ENCODE measurements at places on chromosomes 1 and 21.

DNA sequence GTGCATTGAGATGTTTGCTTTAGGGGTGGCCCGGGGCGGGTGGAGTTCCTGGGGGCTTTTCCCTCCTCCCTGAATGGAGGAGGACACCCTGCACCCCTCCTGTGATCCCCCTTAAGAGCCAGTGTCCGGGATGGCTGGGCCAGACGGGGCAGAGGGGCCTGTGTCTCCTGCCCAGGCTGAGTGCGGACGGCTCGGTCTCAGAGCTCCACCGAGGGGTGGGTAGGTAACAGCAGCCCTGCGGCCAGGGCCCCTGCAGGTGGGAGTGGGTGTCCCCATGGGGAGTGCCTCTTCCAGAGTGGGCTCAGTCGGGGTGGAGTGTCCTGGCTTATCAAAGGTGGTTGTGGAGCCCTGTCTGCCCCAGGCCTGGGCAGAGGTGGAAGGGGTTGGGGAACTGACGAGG is 23.1 kb downstream of the TP73 start:
- no peak for DNase-seq

DNA sequence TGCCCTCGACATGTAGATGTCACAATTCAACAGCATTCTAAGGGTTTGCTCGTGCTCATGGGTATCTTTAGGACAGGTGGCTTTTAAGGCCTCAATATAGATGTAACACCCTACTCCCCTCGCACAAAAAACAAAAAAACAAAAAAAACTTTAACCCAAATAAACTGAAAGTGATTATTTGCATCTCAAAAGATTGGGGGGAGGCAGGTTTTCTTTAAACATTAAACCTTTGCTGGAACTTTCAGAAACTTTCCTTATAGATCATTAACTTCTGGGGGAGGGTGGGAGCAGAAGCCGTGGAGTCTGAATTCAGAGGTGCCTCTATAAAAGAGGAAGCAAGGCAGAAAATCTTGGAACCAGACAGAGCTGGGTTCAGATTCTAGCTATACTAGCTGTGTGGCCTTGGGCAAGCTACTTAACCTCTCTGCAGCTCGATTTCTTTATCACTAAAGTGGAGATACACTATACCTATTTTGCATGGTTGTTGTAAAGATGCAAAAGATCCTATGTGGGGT is 3.2 kb upstream of the KIAA1614 start:
- DNase-seq = no peak

GRCh38 chr1:58927722-58928085 is 143.9 kb upstream of the JUN start:
- no peak for DNase-seq

DNA sequence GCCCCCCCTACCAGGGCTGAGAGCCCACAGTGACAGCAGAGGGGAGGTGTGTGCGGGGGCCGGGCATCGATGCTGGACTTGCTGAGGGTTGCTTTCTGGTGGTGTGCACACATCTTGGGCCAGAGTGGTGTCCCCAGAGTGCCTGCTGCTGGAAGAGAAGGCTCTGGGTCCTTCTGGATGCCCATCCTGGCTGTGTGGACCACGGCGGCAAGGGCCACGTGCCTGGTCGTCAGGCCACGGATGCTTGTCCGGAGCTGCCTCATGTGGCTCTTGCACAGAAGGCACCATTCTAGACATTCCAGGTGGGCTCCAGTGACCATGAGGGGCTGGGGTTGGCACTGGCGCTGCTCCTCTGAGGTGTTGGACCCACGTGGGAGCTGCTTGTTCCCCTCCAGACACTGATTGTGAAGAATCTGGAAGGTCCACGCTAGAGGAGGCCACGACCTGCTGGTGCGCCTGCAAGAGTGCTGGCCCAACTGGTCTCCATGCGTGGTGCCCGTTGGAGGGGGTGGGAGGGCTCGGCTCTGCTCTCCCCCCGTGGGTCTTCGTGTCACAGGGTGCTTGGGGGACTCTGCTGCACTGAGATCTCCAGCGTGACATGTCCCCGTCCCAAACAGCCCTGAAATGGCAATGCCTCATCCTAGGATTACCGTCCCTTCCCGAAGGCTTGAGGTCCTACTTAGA is 25.8 kb downstream of the SKI start:
- DNase-seq = no peak

DNA sequence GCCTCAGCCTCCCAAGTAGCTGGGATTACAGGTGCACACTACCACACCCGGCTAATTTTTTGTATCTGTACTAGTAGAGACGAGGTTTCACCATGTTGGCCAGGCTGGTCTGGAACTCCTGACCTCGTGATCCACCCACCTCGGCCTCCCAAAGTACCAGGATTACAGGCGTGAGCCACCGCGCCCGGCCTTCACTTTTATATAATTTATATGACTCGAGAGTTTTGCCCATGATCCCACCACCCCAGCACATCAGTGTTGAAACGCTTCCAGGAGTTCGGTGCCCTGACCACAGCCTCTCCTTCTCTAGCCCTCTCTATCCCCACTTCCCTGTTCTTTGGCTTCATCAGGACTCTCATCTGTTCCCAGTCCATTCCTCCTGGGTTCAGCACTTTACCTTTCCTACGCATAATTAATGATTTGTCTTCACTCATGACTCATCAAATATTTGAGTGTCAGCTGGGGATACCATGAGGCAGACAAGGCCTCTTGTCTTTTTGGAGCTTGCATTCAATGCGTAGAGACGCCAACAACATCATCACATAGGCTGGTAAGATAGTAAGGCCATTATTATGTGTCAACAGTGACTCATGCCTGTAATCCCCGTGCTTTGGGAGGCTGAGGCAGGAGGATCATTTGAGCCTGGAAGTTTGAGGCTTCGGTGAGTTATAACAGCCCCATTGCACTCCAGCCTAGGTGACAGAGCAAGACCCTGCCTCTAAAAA is 1.4 kb downstream of the PMF1 start:
- no peak for DNase-seq

DNA sequence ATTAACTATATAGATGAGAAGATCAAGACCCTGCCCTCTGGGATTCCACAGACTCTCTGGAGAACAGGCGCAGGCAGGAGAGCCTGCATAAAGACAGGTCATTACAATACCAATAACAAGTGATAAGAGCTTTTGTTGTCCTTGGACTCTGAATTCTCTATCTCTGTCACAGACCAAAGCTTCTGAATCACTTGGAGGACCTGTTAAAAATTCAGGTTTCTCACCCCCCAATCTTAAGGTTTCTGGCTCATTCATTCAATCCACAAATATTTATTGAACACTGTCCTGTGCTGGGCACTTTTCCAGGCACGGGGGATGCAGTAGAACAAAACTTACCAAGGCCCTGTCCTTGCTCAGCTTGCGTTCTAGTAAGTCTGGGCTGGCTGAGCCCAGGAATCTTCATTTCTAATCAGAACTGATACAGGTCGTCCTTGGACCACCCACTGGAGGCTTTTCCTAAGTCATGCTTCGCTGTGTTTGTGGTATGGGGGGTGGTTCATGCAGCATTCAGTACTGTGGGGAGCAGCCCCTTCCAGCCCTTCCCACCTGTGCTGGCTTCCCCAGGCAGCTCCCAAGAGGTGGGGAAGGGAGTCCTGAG is 1.4 kb downstream of the EFNA4 start:
- no peak for DNase-seq

- DNase-seq = no peak
Measured at GRCh38 chr1:25756215-25756614, 43.8 kb upstream of the SELENON start.

- DNase-seq = no peak
Measured at GRCh38 chr1:36137776-36138175, 11.5 kb downstream of the TRAPPC3 start.

DNA sequence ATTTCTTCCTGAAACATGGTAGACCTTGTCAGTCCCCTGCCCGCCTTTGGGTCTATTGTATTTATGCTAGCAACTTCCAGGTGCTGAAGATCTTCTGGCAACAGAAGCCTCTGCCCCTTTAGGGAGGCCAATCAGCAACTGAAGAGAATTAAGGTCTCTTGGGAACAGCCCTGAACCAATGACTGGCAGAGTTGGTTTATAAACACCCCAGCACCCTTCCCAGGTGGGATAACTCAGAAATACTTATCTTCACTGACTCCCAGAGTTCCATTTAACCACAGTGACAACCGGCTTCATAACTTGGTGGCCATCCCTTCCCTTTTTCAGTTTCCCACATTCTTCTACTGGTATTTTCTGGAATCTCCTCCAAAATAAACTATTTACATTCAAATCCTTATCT is 27.2 kb upstream of the TMCO1 start:
- no peak for DNase-seq

GRCh38 chr1:32592943-32593342 is 53.7 kb downstream of the ZBTB8A start:
- no peak for DNase-seq

DNA sequence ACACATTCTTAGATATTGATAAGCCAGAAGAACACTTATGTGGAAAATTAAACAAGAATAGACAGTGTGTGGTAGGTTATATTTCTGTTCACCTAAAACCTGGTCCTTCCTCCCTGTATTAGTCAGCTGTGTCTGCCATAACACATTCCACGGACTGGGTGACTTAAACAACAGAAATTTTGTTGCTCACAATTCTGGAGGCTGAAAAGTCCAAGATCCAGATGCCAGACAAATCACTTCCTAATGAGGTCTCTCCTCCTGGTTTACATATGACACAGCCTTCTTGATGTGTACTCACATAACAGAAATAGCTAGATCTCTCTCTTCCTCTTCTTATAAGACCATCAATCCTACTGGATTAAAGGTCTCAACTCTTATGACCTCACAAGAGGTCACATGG is 25.7 kb downstream of the JMJD4 start:
- no peak for DNase-seq

DNA sequence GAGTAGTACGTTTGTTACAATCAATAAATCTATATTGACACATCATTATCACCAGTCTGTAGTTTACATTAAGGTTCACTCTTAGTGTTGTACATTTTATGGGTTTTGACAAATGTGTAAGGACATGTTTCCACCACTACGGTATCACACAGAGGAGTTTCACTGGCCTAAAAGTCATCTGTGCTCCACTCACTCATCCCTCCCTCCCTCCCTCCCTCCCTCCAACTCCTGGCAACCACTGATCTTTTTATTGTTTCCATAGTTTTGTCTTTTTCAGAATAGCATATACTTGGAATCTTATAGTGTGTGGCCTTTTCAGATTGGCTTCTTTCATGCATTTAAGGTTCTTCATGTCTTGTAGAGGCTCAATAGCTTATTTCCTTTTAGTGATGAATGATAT is 44.1 kb upstream of the RHOU start:
- DNase-seq = no peak

DNA sequence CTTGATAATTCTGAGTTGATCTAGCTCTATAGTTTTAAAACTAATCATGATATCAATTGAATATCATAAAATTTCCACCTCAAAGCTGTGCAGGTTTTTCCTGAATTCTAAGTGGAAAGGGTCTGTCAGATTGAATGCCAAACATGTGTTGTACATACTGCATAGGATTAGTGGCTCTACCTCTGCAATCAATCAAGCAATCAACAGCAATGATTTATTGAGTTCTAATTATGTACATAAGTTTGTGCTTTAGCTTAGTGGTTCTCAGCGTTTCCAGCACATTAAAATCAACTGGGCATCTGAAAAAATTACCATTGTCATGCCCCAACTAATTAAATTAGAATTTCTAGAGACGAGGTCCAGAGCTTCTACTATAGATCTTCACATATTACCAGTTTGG is 251.5 kb downstream of the BACH1 start:
- DNase-seq = no peak

DNA sequence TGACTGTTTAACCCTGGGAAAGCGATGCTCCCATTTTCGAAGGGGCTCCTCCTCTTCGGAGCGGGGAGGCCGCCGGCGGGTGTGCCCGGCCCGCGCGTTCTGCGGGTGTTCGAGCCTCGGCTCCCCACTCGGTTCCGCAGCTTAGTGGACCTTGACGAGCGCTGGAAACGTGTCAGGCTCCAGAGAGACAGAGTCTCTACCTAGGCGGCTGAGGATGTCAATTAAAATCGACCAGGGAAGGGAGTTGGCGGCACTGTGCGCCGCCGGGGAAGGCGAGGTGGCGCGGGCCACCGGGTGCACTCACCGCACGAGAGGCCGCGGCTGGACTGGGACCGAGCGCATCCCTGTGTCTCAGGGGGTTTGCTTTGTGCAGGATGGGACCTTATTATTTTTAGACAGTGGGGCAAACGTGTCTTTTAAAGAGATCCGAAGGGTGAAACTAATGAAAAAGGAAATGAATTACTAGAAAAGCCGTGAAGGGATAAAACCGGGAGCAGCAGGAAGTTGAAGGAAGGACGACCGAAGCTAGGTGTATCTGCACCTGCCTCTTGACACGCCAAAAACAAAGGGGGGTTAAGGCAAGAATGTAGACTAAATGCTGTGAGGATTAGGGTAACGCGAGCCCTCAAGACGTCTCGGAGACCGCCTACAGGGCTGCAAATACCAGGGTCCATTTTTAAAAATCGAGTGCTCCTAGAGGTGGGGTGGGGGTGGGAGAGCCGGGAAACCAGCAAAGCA is 5.6 kb downstream of the LHX4 start:
- no peak for DNase-seq

GRCh38 chr1:162026881-162027280 is 3.2 kb upstream of the OLFML2B start:
- DNase-seq = no peak

GRCh38 chr21:31675318-31675717 is 15.8 kb downstream of the SOD1 start:
- DNase-seq = no peak

DNA sequence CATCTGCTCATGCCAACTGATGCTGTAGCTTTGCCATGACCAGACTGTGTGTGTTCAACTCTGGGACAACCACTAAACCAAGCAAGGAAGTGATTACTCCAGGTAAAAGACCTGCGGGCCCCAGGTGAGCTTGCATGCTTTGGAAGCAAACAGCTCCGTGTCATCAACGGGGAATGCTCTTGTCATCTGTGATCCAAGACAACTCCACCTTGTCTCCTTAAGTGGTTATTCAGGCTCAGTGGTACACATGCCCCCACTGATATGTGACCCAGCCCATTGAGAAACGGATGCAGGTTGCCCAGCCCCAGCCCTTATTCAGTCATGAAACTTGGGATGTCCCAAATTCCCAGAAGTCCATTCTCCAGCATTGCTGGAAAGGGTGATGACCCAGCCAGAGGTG is 89.0 kb downstream of the TIAM1 start:
- no peak for DNase-seq
